ENCODE measurements at places on chromosomes 12 and 14. TPM values are rescaled to one million over a fixed set of nuclear protein-coding genes. Genes with fewer than 3 reads are reported as not detected.

Gene MYF6
- not detected for total RNA-seq

Gene MYF5
- not detected for total RNA-seq

Gene POLE2
- total RNA-seq: 1.5 TPM

Gene TOMM20L
- total RNA-seq: not detected

Gene SIX4
- 3.1 TPM for total RNA-seq
